CD8-positive, alpha-beta memory T cell (primary cell): ENCODE measurements at places on chromosomes 2 and 18. TPM values are rescaled to one million over a fixed set of nuclear protein-coding genes. Genes with fewer than 3 reads are reported as not detected.

DNA sequence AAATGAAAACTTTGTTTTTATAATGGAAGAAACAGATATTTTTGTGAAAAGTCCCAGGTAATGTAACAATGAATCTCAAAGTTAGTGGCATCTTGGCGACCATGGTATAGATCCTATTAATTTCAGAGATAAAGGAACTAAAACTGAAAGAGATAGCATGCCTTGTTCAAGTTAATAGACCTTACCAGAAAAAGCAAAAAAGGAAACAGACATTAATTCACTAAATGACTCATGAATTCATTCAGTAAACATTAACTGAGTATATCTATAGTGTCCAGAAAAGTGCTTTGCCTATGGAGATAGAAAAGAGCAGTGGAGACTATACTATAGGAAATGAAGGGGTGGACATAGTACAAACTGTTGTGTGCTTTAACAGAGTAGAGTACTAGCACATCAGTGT lies 763.3 kb downstream of the TRIB2 start:
- H3K27ac ChIP-seq: no peak overlapping the region
- no peak for DNase-seq
- no peaks in the 10 kb centered on the region for H3K36me3 ChIP-seq
- no peaks in the 10 kb centered on the region for H3K27me3 ChIP-seq
- H3K4me3 ChIP-seq: no peak overlapping the region

GRCh38 chr2:238777369-238778067 lies 70.4 kb upstream of the TWIST2 start:
- H3K4me3 ChIP-seq: no peak overlapping the region
- DNase-seq: no peak

The DPP4 gene
- total RNA-seq: 15.4 TPM

The RNF152 gene
- total RNA-seq: 0.38 TPM
